BE2C (cell line): ENCODE measurements at places on chromosomes 7 and 10.

- DNase-seq: no peak
These were observed 4.0 kb upstream of the PANK1 start for GRCh38 chr10:89649051-89649450.

- no peak for DNase-seq
These were observed 445.1 kb upstream of the ZMIZ1 start for GRCh38 chr10:78623578-78624215.

- no peak for DNase-seq
These were observed 72.1 kb upstream of the TNRC18 start for GRCh38 chr7:5495581-5496375.

GRCh38 chr7:95578299-95578855 is 17.9 kb downstream of the PDK4 start:
- DNase-seq: no peak
